ENCODE measurements at places on chromosomes 5 and 9. TPM values are rescaled to one million over a fixed set of nuclear protein-coding genes. Genes with fewer than 3 reads are reported as not detected.
A peak's percentile ranks its signal among the peaks of the same experiment; 100 is the strongest.

- DNase-seq, result no peak
These were observed at the start of gene PLEKHG4B for GRCh38 chr5:91556-92263. PLEKHG4B (plus strand) TSS chr5:92168; CDS start chr5:92232, 64 bp downstream.

DNA sequence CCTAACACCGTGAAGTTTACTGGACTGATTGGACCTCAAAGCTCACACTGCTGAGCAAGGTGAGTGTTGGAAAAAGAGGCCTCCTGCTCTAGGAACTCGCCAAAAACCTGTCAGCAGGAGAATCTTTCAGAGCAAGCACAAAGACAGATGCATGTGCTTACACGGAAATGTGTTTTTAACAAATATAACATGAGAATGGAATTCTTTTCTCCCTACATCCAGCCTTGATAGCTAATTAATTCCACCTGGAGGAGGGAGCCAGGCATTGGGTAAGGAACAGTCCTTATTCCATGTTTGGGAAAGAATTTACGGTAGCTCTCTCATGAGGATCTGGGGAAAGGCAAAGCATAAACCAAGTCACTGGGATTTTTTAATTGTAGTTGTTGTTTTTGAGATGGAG is 98.8 kb downstream of the KLF4 start:
- DNase-seq, result no peak

- no peak for DNase-seq
These were observed 442.0 kb upstream of the MEF2C start for GRCh38 chr5:89324990-89325389.

- no peak for DNase-seq
These were observed 38.7 kb downstream of the LARP1 start for GRCh38 chr5:154793599-154794524.

DNA sequence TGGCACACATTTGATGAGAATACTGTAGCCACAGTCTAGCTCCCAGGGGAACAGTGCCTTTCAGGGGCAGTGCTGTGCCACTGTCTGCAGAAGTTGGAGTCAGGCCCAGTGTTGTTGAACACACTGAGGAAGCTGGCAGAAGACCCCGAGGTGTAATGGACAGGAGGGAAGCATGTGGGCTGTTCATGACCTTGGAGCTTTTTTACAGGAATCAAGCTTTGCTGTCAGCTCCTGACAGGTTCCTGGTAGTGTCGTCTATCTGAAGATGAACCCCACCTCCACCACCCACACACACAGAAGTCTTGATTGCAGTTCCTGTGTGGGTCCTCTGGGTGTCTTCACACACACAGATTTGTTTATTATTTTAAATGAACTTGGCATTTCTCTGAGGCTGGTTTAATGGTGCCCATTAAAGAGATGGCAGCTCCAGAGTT is 40.3 kb upstream of the TNFAIP8 start:
- no peak for DNase-seq

DNA sequence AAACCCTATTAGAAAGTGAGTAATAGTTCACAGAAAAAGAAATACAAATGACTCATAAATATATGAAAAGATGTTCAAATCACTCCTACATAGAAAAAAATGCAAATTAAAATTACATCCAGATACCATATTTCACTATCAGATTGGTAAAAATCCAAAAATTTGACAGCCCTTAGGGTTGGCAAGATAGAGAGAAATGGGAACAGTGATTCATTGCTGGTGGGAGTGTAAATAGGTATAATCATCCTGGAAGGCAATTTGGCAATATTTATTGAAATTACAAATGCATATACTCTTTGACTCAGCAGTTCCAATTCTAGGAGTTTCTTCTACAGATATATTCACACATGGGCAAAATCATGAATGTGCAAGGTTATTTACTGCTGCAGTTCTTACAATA is 273.5 kb downstream of the NR2F1-AS1 start:
- no peak for DNase-seq

- no peak for DNase-seq
These were observed 222.2 kb downstream of the AOPEP start for GRCh38 chr9:94948567-94949235.

GRCh38 chr5:59007460-59008063 is 424.7 kb downstream of the RAB3C start:
- no peak for DNase-seq

DNA sequence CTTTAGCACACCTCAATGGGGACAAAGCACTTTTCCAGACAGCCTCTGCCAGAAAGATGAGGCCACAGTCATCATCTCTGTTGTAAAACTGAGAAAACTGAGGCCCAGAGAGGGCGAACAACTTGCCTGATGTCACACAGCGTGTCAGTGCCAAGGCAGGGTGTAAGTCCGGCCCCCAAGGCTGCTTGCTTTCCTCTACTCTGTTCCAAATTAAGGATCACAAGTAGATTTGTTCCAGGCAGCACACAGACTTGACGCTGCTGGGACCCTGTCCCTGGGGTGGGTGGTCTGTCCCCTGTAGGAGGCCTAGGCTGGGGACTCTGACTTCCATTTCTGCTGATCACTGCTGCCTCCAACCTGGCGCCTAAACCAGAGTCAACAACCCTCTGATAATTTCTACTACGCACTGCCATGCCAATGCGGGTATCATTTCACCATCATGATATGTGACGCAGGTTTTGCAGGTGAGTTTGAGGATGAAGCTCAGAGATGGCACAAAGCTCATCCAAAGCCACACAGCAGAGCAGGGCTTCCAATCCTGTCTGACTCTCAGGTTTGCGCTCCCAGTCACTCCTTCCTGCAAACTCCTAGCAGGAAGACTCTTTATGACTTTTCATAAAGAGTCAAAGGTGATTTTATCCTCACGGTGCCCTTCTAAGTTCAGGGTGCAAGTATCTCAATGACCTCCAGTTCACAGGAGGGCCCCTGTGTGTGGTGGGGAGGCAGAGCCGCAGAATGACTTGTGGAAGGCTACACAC is 13.5 kb upstream of the RALGDS start:
- DNase-seq, result no peak

- DNase-seq, result peak; percentile 80
These were observed 133.4 kb downstream of the DAB2IP start for GRCh38 chr9:121784731-121785411.

DNA sequence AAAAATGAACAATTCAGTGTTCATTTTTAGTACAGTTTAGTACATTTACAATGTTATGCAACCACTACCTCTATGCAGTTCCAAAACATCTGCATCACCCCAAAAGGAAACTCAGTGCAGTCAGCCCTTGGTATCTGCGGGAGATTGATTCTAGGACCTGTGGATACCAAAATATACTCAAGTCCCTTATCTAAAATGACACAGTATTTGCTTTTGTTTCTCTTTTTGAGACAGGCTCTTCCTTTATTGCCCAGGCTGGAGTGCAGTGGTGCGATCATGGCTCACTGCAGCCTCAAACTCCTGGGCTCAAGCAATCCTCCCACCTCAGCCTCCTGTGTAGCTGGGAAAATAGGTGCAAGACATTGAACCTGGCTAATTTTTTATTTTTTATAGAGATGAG is 114.0 kb downstream of the PIP5K1B start:
- DNase-seq, result no peak

- DNase-seq, result no peak
These were observed 903.8 kb downstream of the EFNA5 start for GRCh38 chr5:106766916-106767315.

GRCh38 chr9:13952906-13953305 is 361.0 kb downstream of the NFIB start:
- DNase-seq, result no peak

DNA sequence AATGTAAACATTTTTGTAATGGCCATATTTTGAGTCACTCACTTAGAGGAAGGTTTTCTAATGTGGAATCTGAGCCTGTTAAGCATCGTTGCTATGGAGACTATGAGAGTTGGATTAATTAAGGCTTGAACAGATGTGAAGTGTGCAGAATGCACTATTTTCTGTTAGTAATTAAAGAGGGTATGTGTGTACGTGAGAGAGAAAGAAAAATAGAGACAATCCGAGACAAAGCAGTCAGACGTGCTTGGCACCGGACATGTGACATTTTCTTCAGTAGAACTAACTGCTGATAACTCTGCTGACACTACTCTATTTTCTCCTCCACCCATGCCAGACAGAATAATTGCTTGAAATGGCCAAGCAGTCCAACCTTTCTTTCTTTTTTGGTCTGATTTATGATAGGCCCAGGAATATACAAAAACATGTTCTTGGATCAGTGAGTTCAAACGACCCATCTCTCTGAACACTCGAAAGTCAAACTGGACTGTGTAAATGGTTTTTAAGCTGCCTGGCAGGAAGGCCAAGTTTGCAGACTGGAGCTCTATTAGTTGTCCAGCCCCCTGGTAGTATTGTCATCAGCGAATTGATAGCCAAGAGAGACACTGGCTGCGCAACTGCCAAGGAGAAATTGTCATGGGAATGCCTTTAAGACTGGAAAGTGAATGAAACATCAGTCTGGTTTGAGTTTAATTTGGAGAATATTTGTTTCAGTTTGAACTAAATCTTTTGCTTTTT is 322.1 kb downstream of the ARHGEF28 start:
- DNase-seq, result no peak

GRCh38 chr5:135432113-135432512 is 15.0 kb downstream of the DCANP1 start:
- DNase-seq, result no peak

DNA sequence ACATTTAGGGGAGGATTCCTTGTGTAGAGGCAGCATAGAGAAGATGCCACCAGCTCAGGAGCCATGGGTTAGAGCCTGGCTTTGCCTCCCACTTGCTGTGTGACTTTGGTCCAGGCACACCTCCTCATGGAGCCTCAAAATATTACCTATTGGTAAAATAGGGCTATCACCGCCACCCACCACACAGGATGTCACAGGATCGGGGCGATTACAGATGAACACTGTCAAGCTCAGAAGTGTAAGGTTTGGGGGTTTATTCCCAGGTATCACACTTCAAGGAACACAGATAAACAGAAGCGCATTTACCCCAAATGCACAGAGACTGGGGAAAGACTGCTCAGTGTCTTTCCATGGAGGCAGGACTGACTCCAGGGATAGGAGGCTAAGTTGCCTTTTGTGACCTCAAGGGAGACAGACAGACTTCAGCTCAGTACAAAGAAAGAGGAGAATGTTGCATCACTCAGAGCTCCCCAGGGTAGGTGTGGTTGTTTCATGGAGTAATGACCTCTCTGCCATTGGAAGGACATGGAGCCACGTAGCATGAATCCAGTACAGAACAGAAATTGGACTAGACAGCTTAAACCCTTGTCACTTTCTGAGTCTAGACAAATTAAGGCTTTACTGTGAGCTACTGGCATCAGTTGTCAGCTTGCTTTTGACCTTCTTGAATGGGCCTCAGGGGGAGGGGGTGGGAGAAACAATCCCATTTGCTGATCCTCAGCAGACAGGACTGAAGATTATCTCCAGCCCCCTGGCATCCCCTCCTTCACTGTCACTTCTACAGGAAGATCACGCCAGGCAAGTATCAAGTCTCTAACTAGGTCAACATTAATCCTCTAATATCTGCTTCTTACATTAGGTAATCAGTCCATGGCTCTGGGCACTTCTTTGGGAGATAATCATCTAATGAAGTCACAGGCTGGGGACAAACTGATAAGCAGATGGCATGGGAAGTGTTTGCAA is 6.5 kb downstream of the TRAF1 start:
- DNase-seq, result no peak

GRCh38 chr9:130680836-130681768 is 12.5 kb upstream of the EXOSC2 start:
- peak; percentile 95 for DNase-seq

DNA sequence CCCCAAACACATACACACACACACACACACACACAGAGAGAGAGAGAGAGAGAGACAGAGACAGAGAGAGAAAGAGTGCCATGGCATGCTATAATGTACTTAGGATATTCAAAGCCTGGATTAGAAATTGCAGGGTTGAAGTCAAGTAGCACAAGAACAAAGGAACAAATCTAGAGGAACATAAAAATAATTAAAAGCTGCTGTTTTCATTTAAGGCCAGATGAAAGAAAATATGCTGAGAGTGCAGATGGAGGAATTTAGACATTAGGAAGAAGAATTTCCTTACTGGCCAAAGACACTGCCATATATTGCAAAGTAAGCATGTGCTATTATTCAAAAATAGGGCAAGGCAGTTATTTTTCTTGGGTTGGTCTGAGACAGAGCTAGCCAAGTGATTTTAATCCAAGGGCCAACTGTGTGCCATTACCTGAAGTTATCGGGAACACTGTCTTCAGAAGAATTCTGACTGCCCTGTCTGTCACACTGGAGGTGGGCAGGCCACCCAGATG is 31.7 kb downstream of the HSD17B3 start:
- no peak for DNase-seq

- DNase-seq, result no peak
These were observed 9.9 kb upstream of the PLEKHG4B start for GRCh38 chr5:82097-82496.

The NOXA1 gene
- total RNA-seq, result 0.97 TPM

The C5orf63 gene
- total RNA-seq, result 0.77 TPM

The NUDCD2 gene
- 27.1 TPM for total RNA-seq

The GNA14 gene
- not detected for total RNA-seq

The ETF1 gene
- total RNA-seq, result 85.2 TPM

The GPX3 gene
- total RNA-seq, result 4.9 TPM

The FRMPD1 gene
- not detected for total RNA-seq

The FBP2 gene
- total RNA-seq, result not detected

The FAM153A gene
- not detected for total RNA-seq
